ENCODE measurements at places on chromosomes 7 and 10. TPM values are rescaled to one million over a fixed set of nuclear protein-coding genes. Genes with fewer than 3 reads are reported as not detected.

Gene FKBP9
- 104 TPM for total RNA-seq

Gene MMD2
- not detected for total RNA-seq

Gene LIPJ
- not detected for total RNA-seq

Gene MYL10
- not detected for total RNA-seq

Gene PRPS1L1
- total RNA-seq: not detected

Gene HGF
- total RNA-seq: 0.69 TPM

Gene TMEM213
- total RNA-seq: not detected

Gene PNLIPRP1
- not detected for total RNA-seq

Gene HTR7
- not detected for total RNA-seq

Gene CAMK2B
- 0.20 TPM for total RNA-seq

Gene UNC5B
- 3.3 TPM for total RNA-seq

Gene ANXA7
- 111 TPM for total RNA-seq

Gene IGFBP3
- 71.4 TPM for total RNA-seq

Gene LIPN
- total RNA-seq: not detected

Gene ZSCAN21
- 8.3 TPM for total RNA-seq

Gene NT5C3A
- total RNA-seq: 17.2 TPM

Gene LIPM
- not detected for total RNA-seq

Gene BCL7B
- 65.4 TPM for total RNA-seq

Gene NKX1-2
- total RNA-seq: not detected

Gene ADO
- 16.7 TPM for total RNA-seq

Gene SH3PXD2A
- 4.5 TPM for total RNA-seq

Gene SH2B2
- total RNA-seq: 3.5 TPM

Gene UCN3
- not detected for total RNA-seq

Gene CC2D2B
- not detected for total RNA-seq

Gene PTPRE
- 38.5 TPM for total RNA-seq

Measured in mammary microvascular endothelial cell (primary cell).